ENCODE measurements at places on chromosomes 6 and 20. TPM values are rescaled to one million over a fixed set of nuclear protein-coding genes. Genes with fewer than 3 reads are reported as not detected.

The BTN1A1 gene
- total RNA-seq: 0.32 TPM

The MRAP2 gene
- total RNA-seq: 1.4 TPM

The HEY2 gene
- total RNA-seq: not detected

The SLC52A3 gene
- 10.2 TPM for total RNA-seq

The SLC22A16 gene
- total RNA-seq: not detected

The ZSCAN31 gene
- 10.1 TPM for total RNA-seq

The CRISP2 gene
- total RNA-seq: not detected

The SRSF12 gene
- total RNA-seq: not detected

The C20orf204 gene
- total RNA-seq: 2.5 TPM

The TGM3 gene
- total RNA-seq: not detected

The CLPSL1 gene
- not detected for total RNA-seq

The POPDC3 gene
- total RNA-seq: 10.1 TPM

The C20orf141 gene
- total RNA-seq: not detected

DNA sequence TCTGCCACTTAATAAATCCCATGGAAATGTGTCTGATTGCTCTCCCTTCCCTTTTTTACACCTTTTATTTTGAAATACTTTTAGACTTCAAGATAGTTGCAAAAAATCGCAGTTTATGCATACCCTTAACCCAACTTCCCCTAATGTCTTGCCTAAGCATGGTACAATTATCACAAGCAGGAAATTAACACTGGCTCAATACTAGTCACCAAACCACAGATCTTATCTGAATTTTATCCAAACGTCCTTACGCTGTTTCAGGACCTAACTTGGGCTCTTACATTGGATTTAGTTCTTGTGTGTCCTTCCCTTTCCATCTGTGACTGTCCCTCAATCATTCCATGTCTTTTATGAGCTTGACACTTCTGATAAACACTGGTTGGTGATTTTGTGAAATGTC lies 146.3 kb downstream of the ZNF217 start:
- no peak for DNase-seq

- DNase-seq: no peak
These were observed 770.8 kb downstream of the EPHA7 start for GRCh38 chr6:92648364-92649086.

DNA sequence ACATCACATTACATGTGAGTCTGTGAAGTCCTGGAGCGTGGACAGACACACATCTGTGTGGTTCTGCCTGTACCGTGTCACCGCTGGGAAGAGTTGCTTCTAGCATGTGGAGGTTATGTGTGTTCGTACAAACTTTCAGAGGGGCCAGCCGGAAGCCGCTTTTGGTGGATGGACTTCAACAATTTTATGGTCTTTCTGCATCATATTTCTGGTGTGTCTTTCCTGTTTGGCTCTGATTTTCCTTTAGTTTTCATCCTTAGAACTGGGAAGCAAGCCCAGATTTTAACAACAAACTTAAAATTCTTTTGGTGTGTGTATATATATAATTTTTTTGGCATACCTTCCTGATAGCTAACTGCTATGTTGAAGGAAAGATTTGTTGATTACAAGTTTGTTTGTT lies 71.2 kb downstream of the TIAM2 start:
- no peak for DNase-seq

- peak; percentile 33 for DNase-seq
These were observed 83.8 kb downstream of the FNDC1 start for GRCh38 chr6:159252955-159253508.

GRCh38 chr6:156933201-156934068 lies 156.3 kb downstream of the ARID1B start:
- DNase-seq: no peak

DNA sequence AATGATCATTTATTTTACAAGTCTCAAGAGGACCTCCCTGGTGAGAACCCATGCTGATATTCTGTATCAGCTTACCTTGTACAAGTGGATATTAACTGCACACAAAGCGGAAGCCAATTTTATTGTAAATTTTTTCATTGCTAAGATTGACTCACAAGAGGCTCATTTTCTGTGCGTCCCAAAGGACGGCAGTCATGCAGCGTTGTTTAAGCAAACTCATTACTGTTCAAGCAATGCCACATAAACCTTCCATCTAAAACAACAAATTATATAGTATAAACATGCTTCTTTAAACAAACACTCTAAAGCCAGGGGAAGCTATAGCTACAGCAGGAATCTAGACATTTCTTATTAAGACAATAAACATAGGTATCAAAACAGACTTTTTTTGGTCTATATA lies 575.3 kb downstream of the FRK start:
- DNase-seq: no peak

DNA sequence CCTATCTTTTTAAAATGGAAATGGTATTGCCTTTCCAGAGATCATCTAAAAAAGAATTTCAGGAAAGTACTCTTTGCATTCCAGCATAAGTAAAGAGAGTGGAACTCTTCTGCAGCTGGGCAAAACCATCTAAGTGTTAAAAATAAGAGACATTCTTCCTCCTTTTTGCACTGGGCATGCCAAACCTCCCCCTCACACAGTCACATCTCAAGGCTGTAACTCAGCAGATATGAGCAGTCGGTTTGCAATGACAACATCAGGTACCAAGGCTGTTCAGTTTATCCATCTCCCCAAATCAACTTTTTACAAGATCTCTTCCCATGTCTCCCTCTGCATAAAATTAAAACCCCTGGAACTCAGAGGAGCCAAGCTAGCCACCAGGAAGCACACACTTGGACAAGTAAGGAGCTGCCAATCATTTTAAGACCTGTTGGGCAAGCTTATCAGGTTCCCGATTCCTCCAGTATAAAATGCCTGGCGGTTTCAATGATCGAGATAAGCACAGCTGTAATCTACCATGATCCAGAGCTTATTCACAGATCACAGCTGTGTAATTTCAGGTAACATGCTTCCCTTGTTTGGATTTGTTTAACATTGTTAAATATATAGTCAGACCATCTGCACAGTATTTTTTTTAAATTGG lies 23.2 kb downstream of the ID4 start:
- DNase-seq: no peak

DNA sequence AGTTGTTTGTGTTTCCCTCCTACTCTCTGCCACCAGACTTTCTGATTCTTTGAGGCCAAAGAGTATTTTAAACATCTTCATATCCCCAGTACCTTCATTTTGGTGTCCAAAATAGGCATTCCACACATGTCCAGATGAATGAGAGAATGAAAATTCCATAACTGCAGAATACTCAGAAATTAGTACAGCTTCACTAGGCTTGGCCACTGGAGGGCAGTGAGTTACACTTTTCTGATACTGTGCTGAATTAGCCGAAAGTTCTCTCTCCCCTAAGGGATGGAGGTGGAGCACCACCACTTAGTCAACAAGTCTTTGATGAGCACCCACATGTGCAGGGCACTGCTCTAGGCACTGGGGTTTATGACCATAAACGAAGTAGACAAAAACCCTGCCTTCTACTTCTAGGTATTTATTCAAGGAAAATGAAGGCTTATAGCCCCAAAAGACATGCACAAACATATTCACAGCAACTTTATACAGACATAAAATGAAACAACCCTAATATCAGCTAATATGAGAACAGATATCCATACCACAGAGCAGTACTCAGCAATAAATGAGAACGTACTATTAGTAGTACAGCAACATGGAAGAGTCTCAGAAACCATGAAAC lies 46.1 kb upstream of the TMEM217 start:
- peak; percentile 10 for DNase-seq

GRCh38 chr6:96017070-96017359 lies 1.2 kb downstream of the FUT9 start:
- DNase-seq: no peak

DNA sequence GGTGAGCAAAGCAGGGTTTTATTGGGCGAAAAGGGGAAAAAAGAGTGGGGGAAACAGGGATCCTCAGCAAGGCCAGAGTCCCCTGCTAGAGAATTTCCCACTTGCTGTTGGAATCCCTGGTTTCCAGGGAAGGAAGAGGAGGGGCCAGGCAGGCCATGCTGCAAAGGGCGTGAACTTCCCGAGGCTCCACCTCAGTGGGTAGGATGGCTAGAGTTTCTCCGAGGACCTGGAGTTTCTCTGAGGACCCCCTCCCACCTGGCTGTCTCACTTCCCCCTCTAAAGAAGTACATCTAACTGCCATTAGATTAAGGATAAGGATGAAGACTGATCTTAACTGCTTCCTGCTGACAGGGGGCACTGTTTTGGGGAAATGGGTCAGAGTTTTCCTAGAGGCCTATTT lies 1239.3 kb upstream of the GJE1 start:
- no peak for DNase-seq

GRCh38 chr6:159169193-159169555 lies at the start of gene FNDC1:
FNDC1 (plus strand) TSS chr6:159169400; CDS start chr6:159169597, 197 bp downstream.
- no peak for DNase-seq

DNA sequence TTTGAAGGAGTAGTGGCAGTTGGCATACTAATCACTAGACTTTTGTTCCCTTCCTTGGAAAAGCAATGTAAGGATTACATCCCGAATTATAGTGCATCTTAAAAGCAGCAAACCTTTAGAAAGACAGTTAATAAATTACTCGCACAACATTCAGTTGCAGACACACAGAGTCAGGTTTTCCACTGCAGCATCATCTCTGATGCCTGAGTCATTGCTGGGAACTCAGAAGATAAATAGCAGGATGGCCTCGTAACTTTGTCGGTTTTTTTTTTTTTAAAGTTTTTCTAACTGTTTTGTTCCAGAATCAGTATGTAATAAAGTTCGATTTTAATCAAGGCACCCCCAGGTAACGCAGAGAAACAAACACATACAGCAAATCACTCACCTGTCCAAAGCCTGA lies 34.3 kb downstream of the GJA10 start:
- DNase-seq: no peak

DNA sequence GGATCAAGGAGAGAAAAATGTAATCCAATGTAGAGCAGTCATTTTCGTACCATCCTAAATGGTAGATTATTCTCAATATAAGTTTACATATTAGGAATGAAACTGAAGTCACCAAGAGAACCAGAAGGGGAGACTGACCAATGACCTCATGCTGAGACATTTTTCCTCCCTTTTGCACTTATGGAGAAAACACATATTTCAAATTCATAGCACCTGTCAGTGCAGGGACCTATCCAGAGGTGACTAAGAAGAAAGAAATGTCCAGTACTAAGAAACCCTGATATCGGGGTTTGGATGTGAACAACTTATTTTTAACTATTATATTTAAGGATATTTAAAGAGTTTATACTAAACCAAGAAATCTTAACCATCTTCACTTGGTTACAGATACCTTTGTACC lies 16.6 kb upstream of the LYRM2 start:
- DNase-seq: no peak

DNA sequence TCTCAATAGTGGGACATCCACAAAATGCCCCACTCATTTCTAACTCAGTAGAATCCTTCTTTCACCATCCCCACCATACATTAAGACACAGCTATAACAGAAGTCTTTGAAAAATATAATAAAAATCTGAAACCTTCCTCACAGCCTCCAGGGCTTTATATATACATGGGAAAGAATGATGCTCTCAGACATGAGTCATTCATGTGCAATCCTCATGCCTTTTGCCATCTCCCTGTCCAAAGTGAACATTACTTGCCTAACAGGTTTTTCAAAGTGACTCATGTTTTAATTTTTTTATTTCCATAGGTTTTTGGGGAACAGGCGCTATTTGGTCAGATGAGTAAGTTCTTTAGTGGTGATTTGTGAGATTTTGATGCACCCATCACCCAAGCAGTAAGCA lies 162.7 kb downstream of the RALGAPA2 start:
- peak; percentile 71 for DNase-seq

GRCh38 chr6:1055015-1055921 lies 256.6 kb upstream of the FOXQ1 start:
- DNase-seq: peak; percentile 41

DNA sequence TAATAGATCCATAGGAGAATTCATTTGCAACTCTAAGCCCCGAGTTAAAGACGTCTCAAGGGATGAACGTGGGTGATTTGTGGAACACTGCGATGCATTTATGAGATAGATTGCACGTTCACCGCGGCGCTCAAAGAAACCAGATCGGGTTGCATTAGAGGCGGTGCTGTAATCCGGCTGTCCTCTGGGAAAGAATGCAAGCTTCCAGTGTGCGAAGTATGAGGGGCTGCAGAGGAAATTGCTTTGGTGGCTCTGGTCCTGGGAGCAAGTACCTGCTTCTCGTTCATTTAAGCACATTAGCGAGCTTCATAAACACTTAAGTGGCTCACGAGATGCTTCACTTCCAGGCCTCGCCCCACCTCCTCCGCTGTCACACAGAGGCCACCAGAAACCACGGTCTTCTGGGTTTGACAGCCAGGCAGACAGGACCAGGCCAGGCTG lies 182.3 kb downstream of the CDH4 start:
- no peak for DNase-seq

GRCh38 chr6:111662794-111663593 lies 57.3 kb upstream of the TRAF3IP2 start:
- DNase-seq: no peak

- peak; percentile 35 for DNase-seq
These were observed 31.5 kb downstream of the POM121L2 start for GRCh38 chr6:27280540-27281000.

GRCh38 chr6:63213325-63213724 lies 2.1 kb downstream of the FKBP1C start:
- DNase-seq: no peak

- no peak for DNase-seq
These were observed 646 bp downstream of the HMGA1 start for GRCh38 chr6:34237316-34237721.

- no peak for DNase-seq
These were observed 323.8 kb downstream of the QKI start for GRCh38 chr6:163738304-163738703.

Data from HCT116 (cell line).